ENCODE measurements at places on chromosomes 13 and 19.

DNA sequence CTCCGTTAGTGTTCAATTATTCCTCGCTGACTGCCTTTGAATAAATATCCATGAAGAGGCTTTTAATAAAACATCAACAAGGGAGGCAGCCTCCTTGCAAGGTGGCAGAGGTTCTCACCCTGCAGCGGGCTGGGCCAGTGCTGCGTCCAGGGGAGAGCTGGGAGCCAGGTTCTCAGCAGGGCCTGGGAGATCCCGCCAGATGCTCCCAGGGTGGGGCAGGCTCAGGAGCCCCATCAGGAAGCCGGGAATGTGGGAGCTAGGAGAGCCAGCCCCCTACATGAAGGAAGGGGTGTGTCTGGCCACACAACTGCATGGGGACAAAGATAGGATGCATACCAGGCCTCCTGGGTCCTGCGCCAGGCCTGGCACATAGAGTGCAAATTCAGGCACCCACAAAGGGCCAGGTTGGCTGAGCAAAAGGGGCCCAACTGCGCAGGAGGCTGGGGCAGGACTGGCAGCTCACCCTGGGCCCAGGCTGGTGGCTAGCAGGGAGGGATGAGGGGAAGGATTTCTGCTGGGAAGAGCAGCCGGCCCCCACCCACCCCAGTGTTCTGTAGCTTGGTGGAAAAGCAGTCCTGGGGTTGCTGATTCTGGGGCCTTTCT lies 22.8 kb downstream of the VSTM2B start:
- DNase-seq: no peak

GRCh38 chr13:112131081-112131712 lies 64.2 kb downstream of the SOX1 start:
- DNase-seq: no peak

DNA sequence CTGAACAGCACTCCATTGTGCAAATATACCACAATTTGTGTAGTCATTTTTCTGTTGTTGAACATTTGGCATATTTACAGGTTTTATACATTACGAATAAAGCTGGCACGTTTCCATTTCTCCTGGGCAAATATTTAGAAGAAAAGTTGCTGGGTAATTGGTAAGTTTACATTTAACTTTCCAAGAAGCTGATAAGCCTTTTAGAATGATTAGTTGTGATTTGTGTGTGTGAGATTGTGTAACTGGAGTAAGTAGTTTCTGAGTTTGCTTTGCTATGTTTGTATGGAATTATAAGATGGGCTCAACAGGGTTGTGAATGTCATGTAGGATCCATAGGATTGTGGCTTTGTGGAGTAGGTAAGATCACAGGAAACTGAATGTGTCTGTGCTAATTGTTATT lies 1.6 kb upstream of the ZNF529 start:
- no peak for DNase-seq

DNA sequence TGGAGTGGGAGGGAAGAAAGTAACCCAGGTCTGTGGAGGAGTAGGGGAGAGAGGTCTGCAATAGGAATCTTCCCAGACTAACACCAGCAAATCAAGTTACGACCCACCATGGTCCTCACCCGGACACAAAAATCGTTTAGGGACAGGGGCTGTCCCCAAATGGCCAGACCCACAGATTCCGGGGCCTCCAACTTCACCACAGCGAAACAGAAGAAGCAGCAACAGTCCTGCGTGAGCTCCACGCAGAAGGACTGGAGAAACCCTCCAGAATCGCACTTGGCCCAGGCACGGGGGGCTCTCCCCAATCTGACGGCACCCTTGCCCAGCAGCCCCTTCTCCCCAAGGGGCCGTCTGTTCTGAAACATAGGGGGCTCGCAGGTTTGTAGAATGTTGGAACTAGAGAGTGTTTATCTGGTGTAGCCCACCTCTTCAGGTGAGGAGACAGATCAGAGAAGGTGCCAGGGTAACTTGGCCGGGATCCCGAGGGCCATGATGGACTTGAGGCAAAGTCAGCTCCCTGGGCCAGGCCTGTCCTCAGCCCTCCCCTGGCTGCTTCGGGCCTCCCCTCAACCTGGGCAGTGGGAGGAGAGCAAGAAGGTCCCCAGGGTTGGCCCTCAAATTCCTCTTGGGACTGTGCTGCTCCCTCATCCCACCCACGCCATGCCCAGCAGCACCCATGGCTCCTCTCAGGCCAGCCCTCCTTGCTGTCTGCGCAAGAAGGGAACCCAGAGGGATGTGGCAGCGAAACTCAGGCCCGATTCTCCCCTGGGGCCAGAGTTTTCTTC lies 82.5 kb upstream of the GPR183 start:
- no peak for DNase-seq

DNA sequence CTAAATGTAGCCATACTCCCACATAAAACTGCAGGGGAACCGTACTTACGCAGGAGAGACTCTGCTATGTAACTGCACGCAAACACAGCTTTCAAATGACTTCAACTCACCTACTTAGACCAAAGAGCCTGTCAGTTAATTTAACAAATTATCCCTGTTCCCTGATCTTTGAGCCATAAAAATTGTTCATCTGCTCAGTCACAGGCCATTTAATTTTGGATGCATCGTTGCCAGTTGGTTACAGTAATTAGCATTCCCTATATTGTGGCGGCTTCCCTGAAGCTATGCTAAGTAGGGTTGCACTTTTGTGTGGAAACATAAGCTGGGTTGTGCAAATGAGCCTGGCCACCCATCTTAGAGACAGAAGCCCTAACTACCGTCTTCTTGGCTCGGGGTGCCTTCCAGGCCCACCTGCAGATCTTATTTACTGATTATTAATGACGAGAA lies 21.2 kb upstream of the OBI1 start:
- no peak for DNase-seq

DNA sequence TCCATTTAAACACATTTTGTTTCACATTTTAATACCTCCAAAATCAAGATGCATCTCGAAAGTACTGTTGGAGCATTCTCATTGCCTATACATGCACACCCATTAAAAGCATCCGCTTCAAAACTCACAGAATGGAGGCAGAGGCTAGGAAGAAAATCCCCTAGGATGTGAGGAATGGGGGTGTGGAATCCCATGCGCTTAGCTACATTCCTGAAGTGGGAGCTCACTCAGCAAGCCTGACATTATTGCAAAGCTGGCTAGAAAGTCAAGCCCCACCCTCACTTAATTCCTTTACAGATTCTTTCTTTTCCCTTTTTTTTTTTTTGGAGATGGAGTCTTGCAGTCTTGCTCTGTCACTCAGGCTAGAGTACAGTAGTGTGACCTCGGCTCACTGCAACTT lies 4.6 kb upstream of the FAM32A start:
- DNase-seq: no peak

DNA sequence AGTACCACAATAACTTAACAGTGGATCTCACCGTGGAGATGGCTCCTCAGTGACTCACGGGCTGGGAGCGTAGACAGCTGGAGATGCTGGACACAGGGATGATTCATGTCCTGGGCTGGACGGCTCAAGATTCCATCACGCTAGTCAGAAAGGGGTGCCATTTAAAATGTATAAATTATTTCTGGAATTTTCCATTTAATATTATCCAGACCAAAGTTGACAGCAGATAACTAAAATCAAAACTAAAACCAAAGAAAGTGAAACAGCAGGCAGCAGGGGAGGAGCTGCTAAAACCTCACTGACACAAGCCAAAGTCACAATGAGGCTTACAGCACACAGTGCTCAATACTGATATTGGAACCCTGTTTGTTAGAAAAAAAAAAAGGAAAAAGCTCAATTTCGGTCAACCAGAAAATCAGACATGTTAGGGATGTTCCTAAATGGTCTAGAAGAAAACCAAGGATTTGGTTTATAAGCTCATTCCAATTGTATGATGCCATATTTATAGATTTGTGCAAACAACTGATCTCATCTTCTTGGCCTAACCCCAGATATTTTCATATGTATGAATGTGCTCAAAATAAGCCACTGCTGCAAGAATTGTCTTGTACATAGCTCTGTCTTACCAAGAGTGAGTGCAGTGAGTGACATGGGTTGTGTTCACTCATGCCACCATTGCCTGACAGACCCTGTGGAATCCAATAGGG lies 111.8 kb downstream of the SACS start:
- DNase-seq: peak; percentile 31

DNA sequence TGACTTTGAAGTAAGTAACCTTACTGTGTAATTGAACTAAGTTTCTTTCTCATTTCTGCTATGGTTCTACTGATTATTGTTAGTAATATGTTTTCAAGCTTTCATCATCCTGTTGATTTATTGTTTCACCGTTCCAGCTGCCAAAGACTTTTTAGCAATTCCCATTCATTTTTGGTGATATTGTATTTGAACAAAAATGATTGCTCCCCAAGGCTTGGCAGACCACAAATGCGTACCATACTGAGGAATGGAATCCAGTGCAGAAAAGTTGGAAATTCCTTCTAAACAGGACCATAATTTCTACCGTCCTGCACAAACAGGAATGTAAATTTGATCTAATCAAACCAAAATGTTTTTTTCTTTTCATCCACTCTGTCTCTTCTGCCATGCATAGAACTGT lies 10.7 kb downstream of the EPSTI1 start:
- no peak for DNase-seq
